ENCODE measurements at places on chromosomes 3 and 15.

GRCh38 chr3:20528180-20528770, 342.3 kb upstream of the SGO1 start:
- no peak for DNase-seq

DNA sequence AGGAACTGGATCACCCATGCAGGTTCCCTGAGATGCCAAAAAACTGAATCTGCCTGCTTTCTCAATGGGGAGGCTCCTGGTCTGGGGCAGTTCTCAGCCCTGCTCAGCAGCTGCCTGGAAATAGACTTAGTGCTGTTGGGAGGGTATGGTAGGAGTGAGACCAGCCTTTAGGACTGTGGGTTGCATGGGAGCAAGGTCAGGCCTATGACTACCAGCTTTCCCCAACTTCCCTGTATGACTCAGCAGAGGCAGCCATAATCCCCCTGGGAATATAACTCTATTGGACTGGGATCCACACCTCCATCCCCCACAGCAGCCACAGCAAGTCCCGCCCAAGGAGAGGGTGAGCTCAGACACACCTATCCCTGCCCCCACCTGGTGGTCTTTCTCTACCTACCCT, 87.0 kb downstream of the CFAP44 start:
- DNase-seq, result no peak

GRCh38 chr15:29532296-29532695, 262.7 kb upstream of the NSMCE3 start:
- no peak for DNase-seq

DNA sequence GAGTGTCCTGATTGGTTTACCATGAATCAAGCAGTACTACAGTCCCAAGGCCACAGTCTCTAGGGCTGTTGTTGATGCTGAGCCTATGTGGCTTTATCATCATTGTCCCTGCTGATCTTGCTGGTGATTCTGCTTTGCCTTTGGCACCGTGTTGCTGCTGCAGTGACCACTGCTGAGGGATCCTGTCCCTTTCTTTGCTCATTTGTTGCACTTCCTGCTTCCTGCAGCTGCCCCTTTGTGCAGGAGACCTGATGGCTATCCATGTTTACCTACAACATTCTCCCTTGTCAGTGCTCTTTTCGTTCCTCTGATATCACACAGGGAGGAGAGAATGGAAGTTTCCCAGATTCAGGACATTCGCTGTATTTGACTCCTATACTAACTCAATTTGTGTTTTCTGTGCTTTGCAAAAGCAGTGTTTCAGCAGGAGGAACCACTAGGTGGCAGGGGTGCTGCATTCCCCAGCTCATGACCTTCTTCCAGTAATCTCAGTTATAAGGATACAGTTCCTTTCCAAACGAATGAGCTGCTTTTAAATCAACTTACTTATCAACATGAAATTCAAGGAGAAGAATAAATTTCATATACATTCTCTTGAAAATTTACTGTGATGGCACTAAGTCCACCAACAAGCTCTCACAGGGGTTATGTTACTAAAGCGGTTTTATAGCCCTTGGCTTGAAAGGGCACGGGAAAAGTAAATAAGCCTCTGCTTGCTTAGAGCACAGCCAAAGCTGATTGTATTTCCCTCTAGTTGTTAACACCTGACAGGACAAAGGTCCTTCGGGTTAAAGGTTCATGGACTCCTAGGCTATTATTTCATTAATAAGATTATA, 9.7 kb upstream of the THUMPD3 start:
- DNase-seq, result peak; percentile 38

DNA sequence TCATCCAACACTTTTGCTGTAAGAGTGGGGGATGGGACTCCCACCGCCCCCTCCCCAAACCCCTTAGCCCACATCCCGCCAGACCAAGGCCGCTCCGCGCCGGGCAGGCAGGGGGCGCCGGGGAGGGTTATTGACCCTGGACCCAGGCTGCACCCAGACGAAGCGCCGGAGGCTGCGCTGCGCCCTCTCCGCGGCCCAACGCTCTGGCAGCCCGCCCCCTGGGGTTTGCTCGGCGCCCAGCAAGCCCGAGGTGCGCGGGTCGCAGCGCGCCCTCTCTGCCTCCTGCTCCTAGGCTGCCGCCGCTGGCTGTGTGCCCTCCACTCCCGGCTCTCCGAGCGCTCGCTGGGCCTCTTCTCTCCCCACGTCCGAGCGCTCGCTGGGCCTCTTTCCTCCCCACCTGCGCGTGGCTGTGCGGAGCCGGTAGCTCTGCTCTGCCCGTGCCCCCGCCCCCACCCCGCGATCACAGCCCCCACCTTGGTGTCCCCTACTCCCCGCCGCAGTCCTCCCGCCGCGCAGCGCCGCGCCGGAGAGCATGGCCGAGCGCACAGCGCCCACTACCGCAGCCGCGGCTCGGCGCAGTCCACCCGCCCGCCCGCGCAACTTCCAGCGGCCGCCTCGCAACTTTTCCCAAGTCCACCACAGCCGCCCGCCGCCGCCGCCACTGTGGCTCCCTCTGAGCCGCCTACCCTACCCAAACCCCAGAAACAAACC, 1.2 kb downstream of the MECOM start:
- DNase-seq, result peak; percentile 44
